Activated CD8-positive, alpha-beta memory T cell treated with anti-CD3 and anti-CD28 coated beads for 24 hours (primary cell): ENCODE measurements at places on chromosomes 12 and 14.

GRCh38 chr14:56810836-56811592 is 735 bp upstream of the OTX2 start:
- no peak for DNase-seq

- DNase-seq: no peak
Observed at GRCh38 chr12:22160396-22161003, 114.5 kb downstream of the CMAS start.

DNA sequence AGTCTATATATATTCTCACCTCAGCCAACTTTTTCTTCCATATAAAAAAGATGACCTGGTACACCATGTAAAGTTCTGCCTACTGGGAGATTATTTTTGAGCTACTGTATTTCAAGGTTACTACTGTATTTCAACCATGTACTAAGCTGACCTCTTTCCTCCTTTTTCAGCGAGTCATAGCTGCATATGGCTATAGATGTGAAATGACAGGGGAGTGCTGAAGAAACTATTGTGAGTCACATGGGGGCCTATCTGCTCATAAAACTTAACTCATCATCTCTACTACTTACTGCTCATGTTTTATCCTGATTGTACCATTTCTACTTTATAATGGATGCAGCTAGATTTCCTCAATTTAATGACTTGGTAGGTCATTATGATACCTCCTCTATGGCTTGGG is 571.4 kb upstream of the ATP2B1 start:
- DNase-seq: no peak

- no peak for DNase-seq
Observed at GRCh38 chr14:92400579-92401444, 77.8 kb downstream of the SLC24A4 start.

GRCh38 chr12:32566663-32567295 is 112.3 kb upstream of the DNM1L start:
- no peak for DNase-seq

DNA sequence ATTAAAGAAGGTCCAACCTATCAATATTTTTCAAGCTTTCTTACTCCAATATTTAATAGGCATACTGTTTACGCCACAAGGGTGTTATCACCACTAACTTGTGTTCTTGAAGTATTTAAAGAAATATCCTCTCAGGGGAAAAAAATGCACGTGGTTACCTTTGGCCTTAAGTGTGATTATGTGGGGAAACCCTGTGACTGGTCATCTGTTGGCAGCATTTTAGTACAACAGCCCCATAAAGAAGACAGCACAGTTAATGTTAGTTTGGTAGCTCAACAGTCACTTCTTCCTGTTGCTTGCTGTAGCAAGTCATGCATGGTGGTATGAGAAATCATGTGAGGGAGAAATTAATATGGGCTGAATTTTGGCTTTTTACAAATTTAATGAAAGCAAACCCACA is 1021.5 kb upstream of the TMEM132C start:
- no peak for DNase-seq
